Ecto neural progenitor cell (in vitro differentiated cells): ENCODE measurements at places on chromosomes 11 and 22.
A peak's percentile ranks its signal among the peaks of the same experiment; 100 is the strongest.

DNA sequence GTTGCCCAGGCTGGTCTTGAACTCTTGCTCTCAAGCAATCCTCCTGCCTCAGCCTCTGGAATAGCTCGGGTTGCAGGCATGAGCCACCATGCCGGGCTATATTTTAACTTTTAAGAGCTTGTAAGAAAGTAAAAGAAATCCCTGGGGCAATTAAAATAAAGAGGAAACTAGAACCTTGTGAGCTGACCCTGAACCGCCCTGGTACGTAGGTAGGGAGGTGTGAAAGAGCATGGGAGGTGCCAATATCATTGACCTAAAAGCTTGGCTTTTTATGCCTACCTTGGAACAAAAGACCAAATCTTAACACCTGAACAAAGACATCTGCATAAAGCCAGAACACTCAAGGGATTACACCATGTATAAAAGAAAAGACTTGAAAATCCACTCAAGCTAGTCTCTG, 595.1 kb downstream of the SOX6 start:
- no peak for DNase-seq

DNA sequence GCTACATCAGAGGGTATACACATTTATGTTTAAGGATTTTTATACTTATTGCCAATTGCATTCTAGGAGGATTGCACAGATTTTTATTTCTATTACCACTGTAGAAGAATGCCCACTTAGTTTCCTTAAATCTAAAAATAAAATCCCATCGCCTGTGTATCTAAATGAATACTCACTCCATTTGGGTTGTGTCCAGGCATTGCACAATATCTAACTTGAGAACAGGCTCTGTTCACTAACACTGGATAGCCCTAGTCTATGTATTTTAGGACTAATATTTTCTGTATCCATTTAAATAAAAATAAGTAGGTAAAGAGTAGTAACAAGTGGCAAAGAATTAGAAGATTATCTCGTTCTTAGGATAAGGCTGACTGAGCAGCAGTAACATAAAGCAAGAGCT, 4.1 kb downstream of the C11orf52 start:
- DNase-seq, result no peak

DNA sequence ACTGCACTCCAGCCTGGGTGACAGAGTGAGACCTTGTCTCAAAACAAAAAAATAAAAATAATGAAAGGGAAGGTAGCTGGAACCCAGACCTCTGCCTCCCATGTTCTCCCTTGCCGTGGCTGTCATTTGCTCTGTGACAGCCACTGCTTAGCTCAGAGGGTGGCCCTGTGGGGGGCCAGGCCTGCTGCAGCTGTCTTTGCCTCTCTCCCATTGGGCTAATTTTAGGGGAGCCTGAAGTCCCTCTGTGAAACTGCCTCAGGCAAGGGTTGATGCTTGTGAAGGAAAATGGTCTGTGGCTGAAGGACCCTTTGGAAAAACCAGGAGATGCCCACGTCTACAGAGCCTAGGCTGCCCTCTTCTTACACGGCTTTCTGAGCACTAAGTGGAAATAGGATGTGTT, 42.9 kb downstream of the C11orf91 start:
- no peak for DNase-seq

DNA sequence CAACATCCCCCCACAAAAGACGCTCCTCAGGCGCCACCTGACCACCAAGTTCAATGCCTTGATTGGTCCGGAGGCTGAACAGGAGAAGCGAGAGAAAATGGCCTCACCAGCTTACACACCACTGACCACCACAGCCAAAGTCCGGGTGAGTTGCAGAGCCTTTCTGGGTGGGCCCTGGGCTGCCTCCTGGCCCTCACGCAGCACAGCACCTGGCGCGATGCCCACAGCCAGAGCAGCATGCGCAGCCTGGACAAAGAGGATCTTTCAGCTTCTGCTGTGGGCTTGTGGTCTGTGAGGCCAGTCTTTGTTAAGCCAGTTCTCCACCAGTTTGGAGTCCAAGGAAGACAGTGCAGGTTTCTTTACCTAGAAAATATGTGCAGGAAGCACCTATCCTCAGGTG, 21.6 kb downstream of the CYB5R2 start:
- DNase-seq, result no peak

DNA sequence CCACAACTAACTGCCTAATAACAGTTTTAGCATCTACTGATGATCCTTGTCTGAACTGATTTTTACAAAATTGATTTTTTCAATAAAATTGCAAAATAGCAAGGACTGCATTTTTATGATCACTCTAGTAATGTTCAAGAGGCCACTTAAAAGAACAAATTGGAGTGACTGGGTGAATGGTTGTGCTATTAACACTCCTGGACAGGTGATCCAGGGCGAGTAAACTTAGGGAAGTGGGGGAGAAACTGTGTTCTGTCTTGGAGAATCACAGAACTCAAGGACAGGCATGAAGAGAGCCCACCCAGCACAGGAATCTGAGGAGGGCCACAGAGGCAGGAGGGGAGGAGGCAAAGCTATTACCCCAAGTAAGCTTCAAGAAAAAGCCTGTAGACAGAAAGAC, 75.8 kb downstream of the SGSM3 start:
- DNase-seq, result no peak

GRCh38 chr11:121494355-121495099, 41.8 kb upstream of the SORL1-AS1 start:
- DNase-seq, result no peak

DNA sequence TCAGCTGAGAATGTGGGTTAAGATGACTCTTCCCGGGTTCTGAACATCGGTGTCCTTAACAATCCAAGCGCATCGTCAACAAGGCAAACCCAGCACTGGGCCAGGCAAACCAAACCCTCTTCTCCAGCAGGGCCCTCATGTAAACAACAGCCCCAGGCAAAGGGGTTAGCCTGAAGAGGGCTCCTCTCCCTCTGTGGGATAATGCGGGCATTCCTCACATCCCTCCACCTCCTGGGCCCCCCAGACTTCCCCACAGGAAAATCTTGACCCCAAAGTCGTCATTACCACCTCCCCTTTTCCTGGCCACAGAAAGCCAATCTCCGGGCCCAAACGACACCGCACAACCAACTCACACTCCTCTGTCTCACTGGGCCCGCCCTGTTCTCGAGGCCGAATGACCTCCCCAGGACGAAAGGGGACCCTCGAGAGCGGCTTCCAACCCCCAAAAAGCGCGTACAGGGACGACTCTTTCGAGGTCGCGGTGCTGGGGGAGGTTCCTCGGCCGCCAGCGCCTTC, 566 bp downstream of the DDB1 start:
- no peak for DNase-seq

DNA sequence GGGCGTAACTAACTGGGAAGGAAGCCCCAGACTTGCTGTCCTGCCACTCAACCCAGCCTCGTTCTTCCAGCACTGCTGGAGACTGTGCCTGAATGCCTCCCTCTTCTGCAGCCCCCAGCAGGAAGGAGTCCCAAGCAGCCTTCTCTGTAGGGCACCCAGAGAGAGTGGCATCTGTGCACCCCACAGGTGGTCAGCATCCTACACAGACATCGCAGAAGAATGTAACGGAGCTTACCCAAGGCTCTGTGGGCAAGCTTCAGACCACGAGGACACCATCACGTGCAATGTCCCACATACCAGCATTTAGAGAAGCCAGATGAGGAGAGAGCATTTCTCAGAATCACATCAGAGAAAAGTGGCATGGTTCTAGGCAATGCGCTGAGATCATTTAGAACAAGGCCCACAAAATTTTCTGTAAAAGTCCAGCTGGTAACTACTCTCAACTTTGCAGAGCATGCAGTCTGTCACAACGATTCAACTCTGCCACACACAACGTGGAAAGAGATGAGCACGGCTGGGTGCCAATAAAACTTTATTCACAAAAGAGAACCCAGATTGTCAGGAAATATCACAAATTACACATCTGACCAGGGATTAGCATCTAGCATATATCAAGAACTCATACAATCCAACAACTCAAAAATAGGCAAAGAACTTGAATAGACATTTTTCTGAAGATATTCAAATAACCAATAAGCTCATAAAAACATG, 33.4 kb downstream of the SHANK2 start:
- DNase-seq, result no peak

- DNase-seq, result no peak
These were observed 45.0 kb downstream of the OR4C6 start for GRCh38 chr11:55707029-55707428.

GRCh38 chr11:116104498-116105174, 600.4 kb upstream of the CADM1 start:
- DNase-seq, result peak; percentile 29

DNA sequence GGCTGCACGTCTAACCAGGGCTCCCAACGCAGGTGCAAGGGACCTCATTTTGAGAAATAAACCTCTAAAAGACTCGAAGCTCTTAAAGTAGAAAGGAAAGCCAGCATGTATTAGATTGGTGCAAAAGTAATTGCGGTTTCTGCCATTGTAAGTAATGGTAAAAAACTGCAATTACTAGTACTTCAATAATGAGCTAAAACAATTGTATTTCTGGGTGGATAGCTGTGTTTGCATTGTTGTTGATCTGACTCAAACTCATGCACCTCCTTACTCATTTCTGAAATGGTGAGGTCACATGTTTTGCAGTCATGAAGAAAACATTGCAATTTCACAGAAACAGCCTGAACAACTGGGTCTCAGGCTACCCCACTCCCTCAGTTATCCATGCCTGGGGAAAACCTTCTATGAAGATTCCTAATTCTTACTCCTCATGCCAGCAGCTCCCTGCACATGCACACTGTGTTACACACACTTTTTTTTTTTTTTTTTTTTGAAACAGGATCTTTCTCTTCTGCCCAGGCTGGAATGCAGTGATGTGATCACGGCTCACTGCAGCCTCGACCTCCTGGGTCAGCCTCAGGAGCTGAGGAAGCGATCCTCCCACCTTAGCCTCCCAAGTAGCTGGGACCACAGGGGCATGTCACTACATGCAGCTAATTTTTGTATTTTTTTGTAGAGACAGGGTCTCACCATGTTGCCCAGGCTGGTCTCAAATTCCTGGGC, 24.6 kb downstream of the VWCE start:
- no peak for DNase-seq

GRCh38 chr22:25509374-25509791, 55.1 kb upstream of the GRK3 start:
- no peak for DNase-seq

DNA sequence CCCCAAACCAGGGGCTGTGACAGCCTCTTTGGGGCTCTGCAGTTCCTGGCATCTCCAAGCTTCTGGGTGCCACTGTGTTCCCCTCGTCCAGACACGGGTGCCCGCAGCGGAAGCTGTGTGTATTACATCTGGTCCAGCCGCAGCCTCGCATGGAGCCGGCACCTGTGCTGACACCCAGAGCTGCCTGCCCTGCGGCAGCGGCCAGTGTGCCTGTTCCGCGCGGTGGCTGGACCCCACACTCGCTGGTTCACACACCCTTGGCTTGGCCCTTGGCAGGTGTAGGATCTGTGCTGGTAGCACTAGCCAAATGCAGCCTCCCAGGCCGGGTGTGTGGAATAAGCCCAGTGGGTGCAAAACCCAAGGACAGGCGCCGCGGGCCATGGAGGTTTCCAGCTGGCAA, 24.5 kb upstream of the RNASEH2C start:
- no peak for DNase-seq

DNA sequence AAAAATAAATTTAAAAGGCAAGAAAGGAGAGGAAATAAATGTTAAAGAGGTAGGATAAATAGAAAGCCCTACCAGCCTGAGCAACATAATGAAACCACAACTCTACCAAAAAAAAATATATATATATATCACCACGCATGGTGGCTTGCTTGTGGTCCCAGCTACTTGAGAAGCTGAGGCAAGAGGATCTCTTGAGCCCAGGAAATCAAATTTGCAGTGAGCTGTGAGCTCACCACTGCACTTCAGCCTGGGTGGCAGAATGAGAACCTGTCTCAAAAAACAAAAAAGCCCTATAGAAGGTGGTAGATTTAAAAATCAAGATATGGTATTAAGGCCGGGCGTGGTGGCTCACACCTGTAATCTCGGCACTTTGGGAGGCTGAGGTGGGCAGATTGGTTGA, 10.5 kb downstream of the NUCB2 start:
- no peak for DNase-seq

DNA sequence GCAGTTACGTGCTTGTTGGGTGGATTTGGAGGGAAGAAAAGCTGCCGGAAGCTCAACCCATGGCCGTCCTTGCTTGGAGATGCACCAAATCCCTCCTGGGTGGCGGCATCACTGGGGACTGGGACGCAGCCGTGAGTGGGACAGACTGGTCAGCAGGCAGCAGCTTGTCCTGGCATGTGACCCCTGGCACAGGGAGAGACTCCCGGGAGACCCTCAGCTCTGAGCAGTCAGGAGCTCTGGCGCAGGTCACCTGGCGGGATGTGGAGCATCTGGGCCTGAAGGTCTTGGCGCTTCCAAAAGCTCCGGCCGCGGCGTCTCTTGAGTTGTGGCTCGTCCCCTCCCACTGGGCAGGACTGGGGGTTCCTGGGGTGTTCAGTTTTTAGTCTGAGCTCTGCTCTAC, 26.3 kb downstream of the PTDSS2 start:
- no peak for DNase-seq

- no peak for DNase-seq
These were observed 46.1 kb upstream of the RASSF10 start for GRCh38 chr11:12963051-12963450.

- no peak for DNase-seq
These were observed 70.1 kb upstream of the MYOD1 start for GRCh38 chr11:17649261-17649660.

DNA sequence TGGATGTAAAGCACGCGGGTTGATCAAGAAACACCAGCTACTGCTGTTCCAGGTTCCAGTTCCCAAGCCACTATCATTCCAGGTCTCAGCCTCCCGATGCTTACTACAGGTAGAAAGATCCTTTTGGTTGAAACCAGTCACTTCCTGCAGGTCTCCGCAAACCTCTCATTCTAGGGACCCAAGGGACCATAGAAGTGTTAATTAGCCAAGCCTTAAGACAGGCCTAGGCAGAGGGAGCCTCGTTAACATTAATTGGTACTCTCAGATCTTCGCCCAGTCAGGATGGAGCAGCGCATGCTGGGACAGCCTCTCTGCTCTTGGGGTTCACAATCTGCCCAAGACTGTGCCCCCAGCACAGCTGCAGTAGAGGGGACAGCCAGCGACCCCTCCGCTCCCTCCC, 11.2 kb upstream of the OAF start:
- no peak for DNase-seq
